Caco-2 (cell line): ENCODE measurements at places on chromosomes 12 and 14.

DNA sequence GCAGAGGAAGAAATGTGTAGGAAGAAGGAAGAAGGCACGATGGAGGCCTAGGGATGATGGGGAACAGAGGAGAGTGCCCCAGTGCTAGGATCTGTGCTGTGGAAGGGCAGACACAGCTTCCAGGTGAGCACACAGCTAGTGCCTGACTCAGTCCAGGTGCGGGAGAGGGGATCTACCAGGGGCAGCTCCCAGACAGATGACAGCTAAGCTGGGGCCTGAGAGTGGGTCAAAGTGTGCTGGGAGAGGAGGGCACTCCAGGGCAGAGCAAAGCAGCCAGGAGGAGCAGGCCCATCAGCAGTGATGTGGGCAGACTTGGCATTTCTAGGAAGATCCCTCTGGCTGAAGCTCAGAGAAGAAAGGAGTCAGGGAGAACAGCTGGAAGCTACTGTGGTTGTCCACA lies 36.7 kb downstream of the LRTM2 start:
- 0 out of 2 replicates have a peak, but pooled peaks cover 2% of the 10 kb centered on the region for H3K27me3 ChIP-seq
- H3K4me3 ChIP-seq: no peak overlapping the region
- no peak overlapping the region for H3K27ac ChIP-seq
- no peaks in the 10 kb centered on the region for H3K4me1 ChIP-seq
- no peak for DNase-seq
- H3K36me3 ChIP-seq: no peaks in the 10 kb centered on the region

DNA sequence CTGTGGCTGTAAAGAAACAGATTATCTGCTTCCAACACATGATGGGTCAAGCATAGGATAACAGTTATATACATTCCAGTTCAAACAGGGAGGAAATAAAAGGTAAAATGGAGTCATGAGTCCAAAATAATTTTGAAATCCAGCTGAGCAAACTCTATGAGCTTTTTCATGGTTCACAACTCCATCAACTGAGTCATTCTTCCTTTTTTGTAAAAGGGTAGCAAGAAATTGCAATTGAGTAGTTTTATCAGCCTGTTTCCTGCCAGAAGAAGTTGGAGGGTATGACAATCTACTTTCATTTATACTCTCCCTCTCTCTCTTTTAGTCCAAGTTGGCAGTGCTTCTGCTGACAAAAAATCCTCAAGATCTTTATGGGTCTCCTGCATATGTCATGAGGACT lies 95.6 kb downstream of the CPNE8 start:
- no peaks in the 10 kb centered on the region for H3K36me3 ChIP-seq
- no peaks in the 10 kb centered on the region for H3K27me3 ChIP-seq
- H3K27ac ChIP-seq: no peak overlapping the region

GRCh38 chr12:50375802-50376201 lies 20.6 kb downstream of the FAM186A start:
- H3K27ac ChIP-seq: no peak overlapping the region
- no peaks in the 10 kb centered on the region for H3K36me3 ChIP-seq
- no peak for DNase-seq
- no peak overlapping the region for H3K4me3 ChIP-seq
- H3K27me3 ChIP-seq: no peaks in the 10 kb centered on the region

DNA sequence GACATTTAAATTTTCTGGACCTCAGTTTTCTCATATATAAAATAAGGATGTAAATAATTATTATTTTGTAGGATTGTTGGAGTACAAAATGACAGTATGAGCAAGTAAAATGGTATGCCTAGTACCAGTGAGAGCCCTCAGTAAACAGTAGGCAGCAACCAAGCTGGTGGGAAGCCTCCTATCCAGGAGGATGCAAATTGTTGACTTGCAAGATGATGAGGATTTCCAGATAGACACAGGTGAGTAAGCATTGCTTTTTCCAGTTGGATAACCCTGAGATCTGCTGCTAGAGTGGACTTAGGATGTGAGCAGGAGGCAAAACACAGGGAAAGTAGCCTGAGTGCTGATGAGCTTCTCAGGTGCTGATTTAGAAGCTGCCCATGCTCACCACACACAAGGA lies 28.2 kb upstream of the AMIGO2 start:
- H3K36me3 ChIP-seq: no peaks in the 10 kb centered on the region
- no peaks in the 10 kb centered on the region for H3K4me1 ChIP-seq
- H3K4me3 ChIP-seq: no peak overlapping the region
- no peak overlapping the region for H3K27ac ChIP-seq
- DNase-seq: no peak

DNA sequence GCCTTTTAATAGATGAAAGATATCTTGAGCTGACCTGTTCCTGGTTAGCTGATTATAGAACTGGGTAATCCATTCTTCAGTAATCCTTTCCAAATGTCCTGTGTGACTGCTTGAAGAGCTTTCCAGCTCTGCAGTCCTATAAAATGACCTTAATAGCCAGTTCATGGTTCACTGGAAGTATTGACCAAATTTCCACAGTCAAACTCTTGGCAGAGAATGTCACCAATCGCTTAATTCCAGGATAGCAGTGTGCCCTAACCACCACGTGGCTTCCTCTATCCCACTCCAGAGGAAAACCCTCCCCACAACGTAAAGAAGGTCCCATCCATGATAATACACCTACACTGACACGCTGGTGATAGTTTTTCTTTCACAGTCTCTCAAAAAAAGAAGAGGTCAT lies 17.4 kb downstream of the PRKAB1 start:
- H3K27ac ChIP-seq: no peak overlapping the region
- H3K36me3 ChIP-seq: no peaks in the 10 kb centered on the region
- H3K27me3 ChIP-seq: no peaks in the 10 kb centered on the region
- no peak for DNase-seq
- no peak overlapping the region for H3K4me3 ChIP-seq

DNA sequence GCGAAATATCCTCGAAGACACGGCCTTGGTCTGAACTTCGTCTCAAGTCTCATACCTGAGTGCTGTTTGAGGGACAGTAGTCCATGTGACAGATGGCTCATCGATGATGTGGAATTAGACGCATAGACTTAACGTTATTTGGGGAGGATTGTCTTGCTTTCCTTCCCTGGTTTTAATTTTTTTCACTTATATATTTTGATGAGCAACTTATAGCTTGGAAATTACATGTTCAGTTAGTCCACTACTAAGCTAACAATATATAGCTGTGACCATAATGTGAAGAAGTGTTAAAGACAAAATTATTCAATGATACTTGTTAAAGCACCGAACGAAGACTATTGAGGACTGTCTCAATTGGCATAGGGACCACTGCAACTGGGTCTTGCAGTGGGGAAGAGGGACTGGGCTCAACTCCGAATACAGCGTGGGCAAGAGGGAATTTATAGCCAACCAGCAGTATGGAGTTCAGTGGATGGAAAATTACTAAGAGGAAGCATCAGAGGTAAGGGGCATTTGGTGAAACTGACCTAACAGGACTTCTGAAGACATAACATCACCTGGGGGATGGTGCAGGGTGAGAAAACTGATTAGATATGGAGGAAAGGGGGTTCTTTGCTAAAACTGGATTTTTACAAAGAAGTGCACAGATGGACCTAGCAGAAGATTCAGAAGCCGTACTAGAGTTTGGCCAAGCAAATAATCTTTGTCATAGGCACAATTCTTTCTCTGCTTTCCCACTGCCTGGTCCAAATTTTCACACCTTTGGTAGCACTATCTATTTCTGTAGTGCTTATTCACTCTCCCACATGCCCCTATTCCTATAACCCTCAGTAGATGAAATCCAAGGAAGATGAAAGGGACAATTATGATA lies 910 bp upstream of the TM7SF3 start:
- peaks cover 18% of the 10 kb centered on the region for H3K4me1 ChIP-seq
- H3K27me3 ChIP-seq: no peaks in the 10 kb centered on the region
- no peaks in the 10 kb centered on the region for H3K36me3 ChIP-seq
- peak; percentile 35 for DNase-seq
- peak overlapping the region; percentile 38 for H3K4me3 ChIP-seq

DNA sequence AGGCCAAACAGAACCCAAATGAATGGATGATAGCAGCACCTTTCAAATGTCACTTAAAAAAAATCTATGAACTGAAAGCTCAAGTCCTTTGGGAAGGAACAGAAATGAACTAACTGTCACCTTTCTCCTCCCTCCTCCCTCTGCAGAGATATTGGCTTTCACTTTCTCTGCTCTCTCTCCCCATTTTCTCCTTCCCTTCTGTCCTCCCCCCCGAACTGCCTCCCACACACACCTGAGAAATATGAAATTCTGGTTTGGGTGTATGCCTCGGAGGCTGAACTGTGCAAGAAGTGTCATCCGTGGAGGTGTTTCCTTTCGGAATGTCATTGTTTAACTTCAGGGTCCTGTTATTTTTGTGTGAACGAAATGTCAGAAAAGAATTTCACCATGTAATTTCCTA lies 87.8 kb downstream of the NEDD1 start:
- no peak overlapping the region for H3K27ac ChIP-seq
- no peaks in the 10 kb centered on the region for H3K36me3 ChIP-seq
- no peaks in the 10 kb centered on the region for H3K4me1 ChIP-seq
- DNase-seq: no peak

GRCh38 chr12:103768467-103769123 lies 72.4 kb downstream of the NT5DC3 start:
- H3K4me1 ChIP-seq: no peaks in the 10 kb centered on the region
- no peak for DNase-seq
- H3K36me3 ChIP-seq: no peaks in the 10 kb centered on the region

GRCh38 chr12:3655328-3655900 lies 97.5 kb downstream of the CRACR2A start:
- H3K4me1 ChIP-seq: no peaks in the 10 kb centered on the region
- no peaks in the 10 kb centered on the region for H3K27me3 ChIP-seq
- H3K36me3 ChIP-seq: no peaks in the 10 kb centered on the region
- no peak overlapping the region for H3K27ac ChIP-seq
- no peak overlapping the region for H3K4me3 ChIP-seq

DNA sequence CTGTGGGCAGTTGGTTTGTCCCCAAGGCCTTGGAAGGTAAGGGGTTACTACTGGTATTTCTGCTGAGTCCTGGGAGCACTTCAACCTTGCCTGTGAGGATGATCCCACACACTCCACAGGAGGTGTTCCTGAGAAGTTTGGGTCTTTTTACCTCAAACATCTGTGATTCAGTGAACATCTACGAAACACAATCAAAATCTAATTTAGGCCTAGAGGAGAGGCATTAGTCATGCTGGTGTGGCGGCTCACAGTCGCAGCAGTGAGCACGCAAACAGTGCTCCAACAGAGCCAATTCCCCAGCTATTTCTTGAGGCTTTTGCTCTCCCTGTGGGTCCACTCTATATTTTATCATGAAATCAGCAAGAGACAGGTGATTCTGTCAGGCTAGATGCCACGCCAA lies 107.6 kb downstream of the APAF1 start:
- DNase-seq: no peak
- no peak overlapping the region for H3K27ac ChIP-seq
- no peaks in the 10 kb centered on the region for H3K27me3 ChIP-seq
- peaks cover 10% of the 10 kb centered on the region for H3K4me1 ChIP-seq
- H3K4me3 ChIP-seq: no peak overlapping the region

DNA sequence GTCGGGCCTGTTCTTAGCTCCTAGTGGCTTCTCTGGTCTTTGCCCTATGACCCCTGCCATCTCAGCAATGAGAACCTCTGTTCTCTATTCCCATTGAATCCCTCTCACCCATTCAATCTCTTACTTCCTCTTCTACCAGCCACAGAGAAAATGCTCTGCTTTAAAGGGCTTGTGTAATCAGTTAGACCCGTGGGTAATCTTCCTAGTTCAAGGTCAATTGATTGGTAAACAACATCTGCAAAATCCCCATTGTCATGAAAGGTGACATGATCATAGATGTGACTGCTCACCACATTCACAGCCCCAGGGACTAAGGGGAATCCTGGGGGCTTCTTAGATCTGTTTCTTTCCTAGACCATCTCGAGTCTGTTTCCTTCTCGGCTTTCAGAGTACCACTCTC lies 7.2 kb upstream of the CCDC197 start:
- no peak overlapping the region for H3K27ac ChIP-seq
- no peak overlapping the region for H3K4me3 ChIP-seq
- no peak for DNase-seq
- H3K4me1 ChIP-seq: peaks cover 6% of the 10 kb centered on the region
- no peaks in the 10 kb centered on the region for H3K27me3 ChIP-seq

- no peak overlapping the region for H3K27ac ChIP-seq
- DNase-seq: no peak
- H3K27me3 ChIP-seq: no peaks in the 10 kb centered on the region
- no peak overlapping the region for H3K4me3 ChIP-seq
- H3K36me3 ChIP-seq: no peaks in the 10 kb centered on the region
- H3K4me1 ChIP-seq: peaks cover 12% of the 10 kb centered on the region
These were observed 7.8 kb upstream of the MTERF2 start for GRCh38 chr12:106994579-106995220.

GRCh38 chr12:91057368-91058165 lies at the start of gene KERA:
Gene KERA, minus strand, starts transcription at chr12:91058024. Its CDS starts 1,743 bp downstream, at chr12:91056281.
- no peaks in the 10 kb centered on the region for H3K4me1 ChIP-seq
- no peaks in the 10 kb centered on the region for H3K36me3 ChIP-seq

DNA sequence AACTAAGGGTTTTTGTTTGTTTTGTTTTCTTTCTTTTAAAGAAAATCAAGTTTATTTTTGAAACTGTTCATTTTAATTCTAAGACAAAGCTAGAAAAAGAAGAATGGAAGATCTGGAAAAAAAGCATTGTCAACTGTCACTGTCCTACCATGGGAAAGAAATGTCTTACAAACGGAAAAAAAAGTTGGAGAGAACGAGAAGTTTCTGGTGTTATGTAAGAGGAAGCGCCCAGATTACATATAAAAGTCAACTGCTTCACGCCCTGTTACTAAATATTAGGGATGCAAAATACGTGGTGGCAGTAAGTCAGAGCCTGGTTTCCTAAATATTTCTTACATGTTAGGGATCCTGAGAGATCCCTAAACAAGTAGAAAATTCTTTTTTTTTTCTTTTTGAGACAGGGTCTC lies 14.3 kb upstream of the FBXL14 start:
- H3K4me3 ChIP-seq: no peak overlapping the region
- peaks cover 9% of the 10 kb centered on the region for H3K4me1 ChIP-seq
- no peaks in the 10 kb centered on the region for H3K36me3 ChIP-seq
- DNase-seq: no peak
- no peaks in the 10 kb centered on the region for H3K27me3 ChIP-seq
- H3K27ac ChIP-seq: no peak overlapping the region

- no peak overlapping the region for H3K4me3 ChIP-seq
- DNase-seq: no peak
- no peaks in the 10 kb centered on the region for H3K36me3 ChIP-seq
- H3K27ac ChIP-seq: no peak overlapping the region
- no peaks in the 10 kb centered on the region for H3K4me1 ChIP-seq
- no peaks in the 10 kb centered on the region for H3K27me3 ChIP-seq
These were observed 815.7 kb downstream of the NRXN3 start for GRCh38 chr14:78985668-78986381.

DNA sequence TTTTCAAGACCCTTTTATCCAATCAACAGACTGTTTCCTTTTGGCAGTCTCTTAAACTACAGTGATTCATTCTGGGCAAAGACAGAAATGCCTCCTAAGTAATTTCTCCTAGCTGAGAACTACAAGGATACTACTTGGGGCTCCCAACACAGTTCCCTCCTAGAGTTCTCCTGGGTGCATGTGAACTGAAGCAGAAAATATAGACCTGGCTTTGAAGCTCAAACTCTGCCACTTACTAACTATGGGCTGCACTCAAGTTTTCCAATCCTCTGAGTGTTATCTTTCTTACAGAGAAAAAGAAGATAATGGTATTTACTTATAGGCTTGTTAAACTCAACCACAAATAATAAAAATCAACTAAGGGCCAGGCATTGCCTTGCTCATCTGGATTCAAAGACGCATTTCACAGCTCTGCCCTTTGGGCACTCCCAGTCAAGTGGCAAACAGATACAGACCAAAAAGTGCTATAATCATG lies 97.6 kb downstream of the EFCAB11 start:
- peak; percentile 41 for DNase-seq
- no peak overlapping the region for H3K4me3 ChIP-seq
- H3K27ac ChIP-seq: no peak overlapping the region
- no peaks in the 10 kb centered on the region for H3K36me3 ChIP-seq
- peaks cover 22% of the 10 kb centered on the region for H3K4me1 ChIP-seq
